ENCODE measurements at places on chromosomes 6 and 20. TPM values are rescaled to one million over a fixed set of nuclear protein-coding genes. Genes with fewer than 3 reads are reported as not detected.

Gene RMND1
- 17.3 TPM for total RNA-seq

- H3K4me3 ChIP-seq: no peak overlapping the region
- H3K27me3 ChIP-seq: no peaks in the 10 kb centered on the region
- H3K36me3 ChIP-seq: no peaks in the 10 kb centered on the region
- no peak overlapping the region for H3K27ac ChIP-seq
Observed at GRCh38 chr20:53910351-53911002, 159.9 kb downstream of the BCAS1 start.

- no peaks in the 10 kb centered on the region for H3K36me3 ChIP-seq
- no peak overlapping the region for H3K27ac ChIP-seq
- no peaks in the 10 kb centered on the region for H3K27me3 ChIP-seq
- H3K4me1 ChIP-seq: no peaks in the 10 kb centered on the region
Observed at GRCh38 chr6:79440598-79440997, 96.6 kb downstream of the LCA5 start.

DNA sequence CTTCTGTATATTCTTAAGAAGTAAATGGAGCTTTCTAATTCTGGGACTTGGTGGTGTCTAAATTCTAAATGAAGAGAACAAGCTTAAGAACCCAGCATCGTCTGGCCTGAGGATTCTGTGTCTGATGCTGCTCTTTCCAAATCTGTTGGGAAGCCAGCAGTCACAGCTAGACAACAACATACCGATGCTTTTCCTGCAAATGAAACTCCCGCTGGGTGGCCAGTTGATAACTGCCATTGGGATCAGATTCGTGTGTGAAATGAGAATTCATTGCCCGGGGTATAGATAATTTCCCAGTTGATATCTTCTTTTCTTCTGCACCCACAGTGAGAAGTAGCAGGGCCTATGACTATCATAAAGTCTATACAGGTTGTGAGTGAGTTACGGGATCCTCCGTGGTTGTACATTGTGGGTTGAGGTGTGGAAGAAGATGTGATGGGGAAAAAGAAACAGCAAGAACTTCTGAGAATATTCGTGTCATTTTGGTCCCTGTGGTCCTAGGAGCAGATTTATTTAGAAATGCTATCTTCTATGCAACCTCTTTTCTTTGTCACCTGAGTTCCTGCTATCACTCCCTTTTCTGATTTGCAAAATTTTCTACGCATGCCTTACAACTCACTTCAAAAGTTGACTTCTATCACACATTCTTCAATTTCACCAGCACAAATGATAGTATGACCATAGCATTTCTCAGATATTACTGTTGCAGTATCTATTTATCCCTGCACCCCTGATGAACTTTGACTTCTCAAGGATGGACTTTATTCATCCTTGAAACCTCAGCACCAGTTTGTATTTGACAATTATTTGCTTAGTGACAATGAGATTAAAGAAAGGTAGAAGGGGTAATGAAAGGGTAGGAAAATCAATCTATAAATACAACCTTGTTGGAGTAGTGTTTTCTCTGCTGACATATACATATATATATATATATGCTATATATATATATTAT is 10.4 kb downstream of the NOX3 start:
- no peak overlapping the region for H3K4me3 ChIP-seq
- H3K27ac ChIP-seq: no peak overlapping the region
- peaks cover 16% of the 10 kb centered on the region for H3K4me1 ChIP-seq

All from left ventricle myocardium inferior (tissue), 1 donor.